ENCODE measurements at places on chromosomes 5 and 9.

DNA sequence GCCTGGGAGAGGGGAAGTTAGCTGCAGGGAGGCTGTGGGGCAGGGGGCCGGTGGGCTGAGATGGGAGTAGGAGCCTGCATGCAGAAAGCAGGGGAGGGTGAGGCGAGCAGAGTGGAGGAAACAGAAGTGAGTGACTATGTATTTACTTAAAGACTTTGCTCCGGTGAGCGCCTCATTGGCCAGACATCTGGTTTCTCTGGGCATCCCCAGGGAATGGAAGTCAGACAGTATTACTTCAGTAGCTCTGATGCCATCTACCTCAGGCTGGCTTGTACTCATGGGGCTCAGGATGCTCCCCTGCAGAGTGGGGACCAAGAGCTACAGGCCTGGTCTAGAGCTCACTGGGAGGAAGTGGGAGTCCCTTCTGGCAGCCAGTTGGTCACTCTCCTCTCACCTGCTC, 78.2 kb upstream of the ARAP3 start:
- H3K4me3 ChIP-seq: no peak overlapping the region

- peak overlapping the region; percentile 22 for H3K27ac ChIP-seq
- DNase-seq: no peak
- no peak overlapping the region for H3K4me3 ChIP-seq
- H3K27me3 ChIP-seq: no peaks in the 10 kb centered on the region
Measured at GRCh38 chr5:157502143-157502647, 42.2 kb downstream of the NIPAL4 start.

- no peak overlapping the region for H3K27ac ChIP-seq
- H3K4me1 ChIP-seq: no peaks in the 10 kb centered on the region
- no peaks in the 10 kb centered on the region for H3K36me3 ChIP-seq
- H3K4me3 ChIP-seq: no peak overlapping the region
- no peak for DNase-seq
Measured at GRCh38 chr5:67857502-67857901, 358.1 kb upstream of the PIK3R1 start.

DNA sequence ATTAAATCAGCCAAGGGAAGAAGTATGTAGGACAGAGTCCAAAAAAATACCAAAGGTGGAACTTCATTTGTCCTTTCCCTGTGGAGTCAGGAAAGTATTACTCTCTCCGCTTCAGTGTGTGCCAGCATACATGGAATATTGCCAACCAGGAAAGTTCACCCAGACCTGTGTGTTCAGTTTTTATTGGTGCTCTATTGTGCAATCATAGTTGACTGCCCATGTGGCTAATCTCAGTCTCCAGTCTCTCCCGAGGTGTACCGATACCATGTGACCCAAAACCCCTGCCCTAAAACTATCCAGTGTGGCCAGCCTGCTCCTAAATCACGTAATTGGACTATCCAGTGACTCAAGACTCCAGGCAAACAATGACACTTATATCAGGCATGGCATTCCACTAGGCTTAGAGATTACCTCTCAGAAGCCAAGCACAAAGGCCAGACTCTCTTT, 38.8 kb downstream of the NFX1 start:
- peaks cover 45% of the 10 kb centered on the region for H3K36me3 ChIP-seq
- H3K27ac ChIP-seq: no peak overlapping the region
- H3K4me1 ChIP-seq: no peaks in the 10 kb centered on the region
- no peak overlapping the region for H3K4me3 ChIP-seq
- no peaks in the 10 kb centered on the region for H3K27me3 ChIP-seq

Data from activated CD4-positive, alpha-beta T cell treated with anti-CD3 and anti-CD28 coated beads, Interleukin-2, amount 10 ng/mL, durations not matched to agents 7 days and 5 days (primary cell).